ENCODE measurements at places on chromosomes 4 and X.

DNA sequence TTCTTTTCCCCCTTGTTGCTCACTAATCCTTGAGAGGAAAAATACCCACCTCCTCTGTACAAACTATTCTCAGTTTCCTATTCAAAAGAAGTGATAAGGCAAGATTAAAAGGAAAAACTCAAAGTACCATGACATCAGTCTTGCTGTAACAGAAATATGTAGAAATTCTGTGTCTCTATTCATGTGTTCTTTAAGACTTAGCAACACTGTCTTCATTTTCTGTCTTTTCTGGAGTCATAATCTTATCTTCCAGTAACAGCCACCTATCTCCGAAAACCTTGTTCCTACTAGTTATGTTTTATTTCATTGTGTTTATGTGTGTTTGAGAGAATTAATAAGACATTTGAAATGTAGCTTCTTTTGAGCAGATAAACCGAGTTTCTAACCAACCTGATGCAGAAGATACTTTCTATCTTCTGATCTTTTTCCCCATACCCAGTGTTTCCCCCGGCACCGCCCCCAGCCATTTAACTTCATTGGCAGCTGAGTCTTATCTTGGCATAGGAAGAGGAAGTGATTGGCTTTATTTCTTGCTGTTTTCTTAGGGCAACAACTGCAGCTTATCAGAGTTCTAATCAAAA lies 8.0 kb downstream of the FAM241A start:
- no peak for DNase-seq

DNA sequence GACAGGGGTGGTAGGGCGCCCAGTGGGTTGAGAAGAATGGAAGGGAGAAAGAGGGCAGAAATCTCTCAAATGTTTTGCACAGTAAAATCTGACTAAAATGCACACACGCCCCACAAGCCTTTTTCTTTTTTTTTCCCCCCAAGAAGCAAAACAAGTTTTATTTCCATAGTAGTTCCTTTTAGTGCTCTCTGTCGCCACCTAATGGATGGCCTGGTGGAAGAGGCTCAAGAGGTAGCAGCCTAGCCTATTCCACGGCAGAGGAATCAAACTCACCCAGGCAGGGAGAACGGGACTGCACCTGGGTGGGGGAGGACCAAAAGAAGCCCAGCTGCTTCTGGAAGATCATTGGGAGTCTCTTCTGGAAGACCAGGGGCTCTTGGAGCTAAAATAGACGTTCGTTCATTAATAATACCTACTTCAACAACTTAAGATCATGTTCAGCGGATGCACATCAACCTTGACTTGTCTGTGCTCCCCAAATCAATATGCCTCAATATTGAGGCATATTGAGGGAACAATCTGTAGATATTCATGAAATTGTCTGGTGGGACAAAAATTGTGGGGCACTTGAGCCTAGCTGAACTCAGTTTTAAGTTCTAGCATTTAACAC lies 31.6 kb upstream of the IRAK1 start:
- DNase-seq = peak; percentile 70

DNA sequence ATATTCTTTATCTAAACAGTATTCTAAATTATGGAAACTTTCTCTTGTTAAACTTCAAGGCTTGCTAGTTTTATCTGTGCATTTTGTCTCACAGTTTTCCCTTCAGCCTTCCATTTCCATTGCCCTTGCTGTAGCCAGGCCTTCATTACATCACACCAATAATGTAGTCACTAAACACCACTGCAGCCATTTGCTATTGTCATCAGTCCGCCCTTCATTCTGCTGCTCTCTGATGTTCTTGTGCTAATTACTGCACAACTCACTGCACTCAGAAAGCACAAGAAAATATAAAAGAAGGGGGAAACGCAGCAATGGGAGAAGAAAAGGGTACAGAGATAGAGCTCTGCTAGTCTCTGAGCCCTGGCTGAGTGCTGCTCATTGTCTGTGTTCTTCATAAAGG lies 239.6 kb upstream of the FSTL5 start:
- no peak for DNase-seq

DNA sequence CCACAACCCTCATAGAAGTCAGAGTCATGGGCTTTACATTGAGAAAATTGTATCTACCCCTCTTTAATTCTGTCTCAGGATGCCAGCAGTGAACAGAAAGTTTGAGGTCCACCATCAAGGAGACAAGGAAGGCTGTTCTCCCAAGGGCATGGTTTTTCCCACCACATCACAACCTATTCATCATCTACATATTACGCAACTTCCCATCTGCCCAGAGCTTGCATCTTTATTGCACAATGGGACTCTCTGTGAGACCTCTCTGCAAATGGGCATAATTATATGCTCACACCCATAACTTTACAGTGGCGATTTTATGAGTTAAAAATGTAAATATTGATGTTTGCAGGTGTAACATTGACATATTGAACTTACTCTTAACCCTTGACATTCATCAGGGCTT lies 38.9 kb downstream of the PAGE2 start:
- DNase-seq = no peak

- DNase-seq = no peak
Measured at GRCh38 chrX:39828971-39829370, 268.8 kb downstream of the BCOR start.

- DNase-seq = no peak
Measured at GRCh38 chrX:24607616-24608015, 39.5 kb downstream of the PCYT1B start.

DNA sequence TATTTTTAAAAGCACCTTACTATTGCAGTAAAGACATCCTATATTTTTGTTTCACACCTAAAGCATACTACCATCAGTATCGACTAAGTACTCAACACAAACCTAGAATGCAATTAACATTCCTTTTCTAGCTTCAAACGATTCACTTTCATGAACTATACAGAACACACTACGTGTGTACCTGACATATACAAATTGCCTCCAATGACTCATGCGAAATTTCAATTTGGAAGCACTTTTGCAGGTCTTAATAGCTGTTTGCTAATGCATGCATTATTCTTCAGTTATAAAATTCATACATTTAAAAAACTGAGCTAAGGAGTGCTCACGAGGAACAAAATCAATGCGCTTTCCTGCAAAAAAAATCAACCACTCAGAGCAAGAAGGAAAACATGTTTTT lies 19.7 kb upstream of the GPM6B start:
- no peak for DNase-seq

GRCh38 chr4:36823199-36823967 lies 421.2 kb upstream of the NWD2 start:
- DNase-seq = no peak

DNA sequence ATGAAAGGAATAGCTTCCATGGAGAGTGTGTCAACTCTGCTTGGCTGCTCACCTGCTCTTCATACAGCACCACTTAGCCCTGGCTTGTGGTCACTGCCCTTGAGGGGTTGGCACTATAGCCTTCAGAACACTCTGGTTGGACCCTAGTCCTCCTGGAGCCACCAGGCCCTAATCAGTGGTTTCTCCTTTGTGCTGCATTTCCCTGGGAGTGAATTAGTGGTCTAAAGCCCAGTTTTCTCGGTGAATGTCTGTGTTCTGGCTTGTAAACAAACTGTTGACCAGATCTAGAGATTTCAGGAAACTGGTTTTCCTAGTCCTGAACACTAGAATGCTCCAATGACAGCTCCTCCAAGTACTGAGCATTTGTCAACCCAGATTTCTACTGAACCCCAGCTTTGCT lies 28.6 kb upstream of the TMEM154 start:
- peak; percentile 52 for DNase-seq

DNA sequence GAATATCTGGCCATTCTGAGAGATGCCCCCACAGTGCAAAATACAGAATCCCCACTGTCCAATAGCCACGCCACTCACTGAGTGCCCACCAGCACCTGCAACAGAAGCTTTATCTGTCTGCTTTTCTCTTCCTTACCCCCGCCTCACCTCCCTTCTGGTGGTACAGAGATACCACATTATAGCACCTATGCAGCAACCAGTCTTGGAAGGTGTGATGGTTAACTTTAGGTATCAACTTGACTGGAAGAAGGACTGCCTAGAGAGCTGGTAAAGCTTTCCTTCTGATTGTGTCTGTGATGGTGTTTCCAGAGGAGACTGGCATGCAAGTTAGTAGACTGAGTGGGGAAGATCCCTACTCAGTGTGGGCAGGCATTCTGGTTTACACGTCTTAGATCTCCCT lies 61.8 kb upstream of the TXK start:
- no peak for DNase-seq

DNA sequence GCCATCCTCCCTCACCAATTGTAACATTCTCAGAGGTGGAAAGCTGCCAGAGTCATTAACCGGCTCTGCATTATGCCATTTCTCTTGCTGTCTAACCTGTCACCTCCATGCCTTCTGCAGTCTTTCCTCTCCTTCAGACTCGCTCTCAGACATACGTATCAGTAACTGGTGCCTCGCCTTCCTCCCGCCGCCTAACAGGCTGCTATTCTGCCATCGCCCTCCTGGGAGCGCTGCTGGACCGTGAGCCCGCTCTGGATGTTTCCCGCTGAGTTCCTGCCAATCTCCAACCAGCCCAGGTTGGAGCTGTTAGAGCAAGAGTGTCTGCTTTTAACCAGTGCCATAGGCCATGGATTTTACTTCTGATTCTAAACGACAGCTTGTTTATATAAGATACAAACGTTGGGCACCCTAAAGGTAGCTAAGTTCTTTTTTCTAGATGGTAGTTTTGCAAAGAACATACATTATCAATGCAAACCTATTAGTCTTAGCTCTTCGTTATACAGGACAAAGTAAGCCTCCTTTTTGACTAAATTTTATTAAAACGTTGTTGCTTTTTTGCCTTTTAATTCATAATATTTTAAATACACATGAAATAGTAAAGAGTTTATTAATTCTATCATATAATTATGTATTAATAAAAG lies 59.5 kb upstream of the NEIL3 start:
- DNase-seq = peak; percentile 69

DNA sequence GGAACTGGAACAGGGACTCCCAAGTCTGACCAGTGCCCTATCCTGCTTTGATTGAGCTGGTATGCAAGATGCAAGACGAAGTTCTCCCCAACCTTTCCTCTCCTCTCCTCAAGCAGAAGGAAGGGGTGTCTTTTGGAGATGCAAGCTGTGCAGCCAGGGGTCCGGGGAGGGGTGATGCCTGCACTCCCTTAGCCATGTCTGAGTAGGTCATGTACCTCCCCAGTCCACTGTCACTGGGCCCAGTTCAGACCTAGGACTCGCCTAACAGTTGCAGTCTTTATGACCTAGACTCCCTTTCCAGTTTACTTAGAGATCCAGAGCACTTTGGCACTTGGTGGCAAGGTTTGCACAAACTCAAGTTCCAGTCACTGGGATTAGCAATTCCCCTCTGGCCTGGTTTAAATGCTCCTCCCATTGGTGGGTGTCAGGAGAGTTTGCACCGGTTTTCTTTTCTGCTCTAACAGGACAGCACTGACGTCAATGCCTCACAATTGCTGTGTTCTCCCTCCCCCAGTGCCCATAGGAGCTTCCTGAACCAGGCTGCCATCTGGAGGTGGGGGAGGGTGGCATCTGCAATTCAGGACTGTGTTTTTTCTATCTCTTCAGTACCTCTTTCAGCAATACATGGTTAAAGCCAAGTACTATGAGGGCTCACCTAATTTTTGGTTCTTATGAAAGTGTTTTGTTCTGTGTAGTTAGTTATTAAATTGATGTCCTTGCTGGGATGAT lies 782.2 kb downstream of the ARAP2 start:
- peak; percentile 14 for DNase-seq

DNA sequence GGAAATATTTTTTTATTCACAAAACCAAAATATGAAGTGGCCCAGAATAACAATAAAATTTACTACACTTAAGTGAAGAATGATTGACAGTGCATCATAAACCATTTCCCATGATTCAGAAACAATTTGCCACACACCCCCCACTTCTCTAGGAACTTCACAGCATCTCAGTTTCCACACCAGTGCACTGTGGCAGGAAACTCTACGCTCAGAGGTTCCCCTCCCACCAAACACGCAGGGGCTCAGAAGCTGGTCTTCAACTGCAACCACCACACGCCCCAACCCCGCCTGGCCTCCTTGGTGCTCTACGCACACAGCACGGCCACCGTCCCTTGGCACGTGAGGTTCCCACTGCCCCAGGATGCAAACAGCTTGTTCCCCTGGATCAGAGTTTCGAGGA lies 63.7 kb downstream of the ZFYVE28 start:
- DNase-seq = no peak

GRCh38 chrX:155235891-155236290 lies 19.6 kb downstream of the VBP1 start:
- peak; percentile 79 for DNase-seq

- DNase-seq = no peak
Measured at GRCh38 chr4:140757232-140757630, 1.0 kb upstream of the TBC1D9 start.

DNA sequence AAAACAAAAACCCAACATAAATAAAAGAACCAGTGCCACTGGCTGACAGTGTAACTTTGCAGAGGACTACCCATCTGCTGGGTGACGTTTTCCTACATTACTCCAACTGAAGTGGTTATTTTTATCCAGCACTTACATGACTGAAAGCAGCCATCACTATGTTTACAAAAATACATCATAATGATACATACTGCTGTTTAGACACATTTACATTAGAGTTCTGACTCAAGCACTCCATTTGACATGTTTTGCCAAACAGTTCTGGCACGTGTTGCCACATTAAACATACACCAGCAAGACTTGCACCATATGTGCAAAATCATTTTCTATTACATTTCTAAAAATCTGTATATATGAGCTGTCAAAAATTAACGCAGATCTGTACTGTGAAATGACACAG lies 39.6 kb downstream of the BEND4 start:
- DNase-seq = no peak

DNA sequence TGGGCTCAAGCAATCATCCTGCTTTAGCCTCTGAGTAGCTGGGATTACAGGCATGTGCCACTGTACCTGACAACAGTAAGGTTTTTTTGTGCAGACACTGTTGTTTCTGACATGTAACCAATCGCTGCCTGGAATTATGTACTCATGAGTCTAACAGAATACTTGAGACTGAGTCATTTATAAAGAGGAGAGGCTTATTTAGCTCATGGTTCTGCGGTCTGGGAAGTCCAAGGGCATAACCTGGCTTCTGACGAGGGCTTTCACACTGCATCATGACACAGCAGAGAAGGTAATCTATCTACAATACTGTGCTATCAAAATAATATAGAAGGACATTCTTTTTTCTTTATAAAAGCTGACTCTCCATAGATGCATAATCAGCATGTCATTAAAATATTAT lies 115.5 kb upstream of the STOX2 start:
- no peak for DNase-seq

DNA sequence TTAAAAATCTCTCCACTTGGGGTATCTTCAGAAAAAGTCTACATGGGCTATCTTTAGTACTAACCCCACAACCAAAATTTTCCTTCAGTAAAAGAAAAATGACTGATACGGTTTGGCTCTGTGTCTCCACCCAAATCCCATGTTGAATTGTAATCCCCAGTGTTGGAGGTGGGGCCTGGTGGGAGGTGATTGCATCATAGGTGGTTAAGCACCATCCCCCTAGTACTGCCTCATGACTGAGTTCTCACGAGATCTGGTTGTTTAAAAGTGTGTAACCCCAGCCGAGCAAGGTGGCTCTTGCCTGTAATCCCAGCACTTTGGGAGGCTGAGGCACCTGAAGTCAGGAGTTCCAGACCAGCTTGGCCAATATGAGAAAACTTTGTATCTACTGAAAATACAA lies 66.8 kb downstream of the USP46 start:
- no peak for DNase-seq

Measured in PC-3 (cell line).